ENCODE measurements at places on chromosomes 5 and 9.

- DNase-seq, result no peak
Measured at GRCh38 chr5:136133222-136133921, 727 bp downstream of the SMAD5 start.

- no peak for DNase-seq
Measured at GRCh38 chr9:124340219-124341069, 74.8 kb downstream of the PSMB7 start.

- no peak for DNase-seq
Measured at GRCh38 chr9:105093685-105094084, 150.8 kb upstream of the SLC44A1 start.

DNA sequence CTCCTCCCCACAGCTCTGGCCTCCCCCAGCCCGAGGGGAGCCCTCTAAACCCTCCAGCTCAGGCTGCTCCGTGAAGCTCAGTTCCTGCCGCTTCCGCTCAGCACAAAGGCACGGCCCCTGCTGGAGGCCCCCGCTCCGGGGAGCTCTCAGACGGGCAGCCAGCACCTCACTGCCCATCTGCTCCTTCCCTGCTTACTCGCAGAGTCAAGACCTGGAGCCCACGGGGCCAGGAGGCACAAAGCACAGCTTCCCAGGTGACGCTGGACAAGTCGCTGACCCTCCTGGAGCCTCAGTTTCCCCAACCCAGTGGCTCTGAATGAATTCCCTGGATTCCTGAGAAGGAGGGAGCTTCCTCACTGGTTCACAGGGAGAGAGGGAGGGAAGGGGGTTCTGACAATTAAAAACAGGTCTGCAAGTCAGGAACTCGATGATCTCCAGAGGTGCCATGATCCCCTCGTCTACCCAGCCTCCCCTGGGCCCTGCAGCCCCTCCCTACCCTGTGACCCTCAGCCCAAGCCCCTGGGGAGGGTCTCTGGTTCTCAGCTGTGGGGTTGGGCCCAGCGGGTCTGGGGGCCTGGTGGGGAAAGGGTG, 36.2 kb downstream of the VAV2 start:
- no peak for DNase-seq

DNA sequence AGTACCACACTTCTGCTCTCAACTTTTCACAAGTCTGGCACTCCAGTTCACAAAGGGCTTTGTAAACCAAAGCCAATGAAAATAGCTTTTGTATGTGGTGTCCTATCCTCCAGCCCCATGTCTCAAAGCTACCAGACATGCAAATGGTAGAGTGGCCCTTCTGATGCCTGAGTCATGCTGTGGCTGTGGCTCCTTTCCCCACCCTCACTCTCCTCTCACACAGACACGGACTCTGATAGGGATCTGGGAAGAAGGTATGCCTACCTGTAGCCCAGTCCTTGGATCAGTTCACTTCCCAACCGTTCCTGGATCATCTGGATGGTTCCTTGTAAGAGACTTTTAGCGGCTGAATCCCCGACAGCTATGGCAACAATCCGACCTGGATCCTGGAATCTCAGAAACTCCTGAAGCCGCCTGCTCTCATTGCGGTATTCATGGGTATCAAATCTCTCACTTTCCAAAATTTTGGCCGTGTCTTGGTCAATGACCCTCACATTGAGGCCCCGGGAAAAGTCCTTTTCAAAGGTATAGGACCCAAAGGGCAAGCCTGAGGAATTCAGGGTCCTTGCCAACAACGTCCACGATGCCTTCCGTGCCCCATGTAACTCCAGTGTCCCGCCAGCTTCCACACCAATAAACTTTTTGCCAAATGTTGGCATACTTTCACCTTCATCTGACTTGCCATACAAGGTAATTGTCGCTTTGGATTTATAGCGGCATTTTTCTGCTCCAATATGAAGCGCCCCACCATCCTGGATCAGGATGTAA, 23.4 kb downstream of the CEMIP2 start:
- no peak for DNase-seq

DNA sequence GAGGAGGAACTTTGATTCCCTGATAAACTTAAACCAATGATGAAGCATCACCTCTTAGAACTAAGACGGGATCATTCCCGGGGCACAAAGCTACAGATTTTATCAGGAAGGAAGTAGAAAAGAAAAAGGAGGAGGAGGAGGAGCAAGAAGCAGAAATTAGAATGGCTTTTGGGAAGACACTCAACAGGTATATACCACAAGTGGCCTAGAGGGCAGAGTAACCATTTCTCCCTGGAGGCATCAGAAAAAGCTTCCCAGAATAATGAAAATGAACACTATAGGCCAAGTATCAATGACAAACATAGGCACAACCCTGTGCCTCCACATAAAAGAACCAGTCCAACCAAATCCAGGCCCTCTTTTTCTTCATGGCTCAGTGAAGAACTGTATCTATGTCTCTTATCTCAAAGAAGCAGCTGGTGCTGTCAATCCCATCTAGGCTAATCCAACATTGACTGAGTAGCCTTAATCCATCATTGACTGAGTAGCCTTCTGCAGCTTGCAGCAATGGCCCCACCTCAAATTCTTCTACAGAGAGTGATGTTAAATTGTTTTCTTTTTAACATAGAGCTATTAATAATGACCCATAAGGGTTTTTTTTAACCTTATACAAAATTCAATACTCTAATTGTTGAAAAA, 178.8 kb upstream of the KIF2A start:
- DNase-seq, result no peak

- DNase-seq, result no peak
Measured at GRCh38 chr9:89536145-89536574, 38.2 kb upstream of the SEMA4D start.

- no peak for DNase-seq
Measured at GRCh38 chr9:72794946-72795345, 157.9 kb downstream of the ALDH1A1 start.

DNA sequence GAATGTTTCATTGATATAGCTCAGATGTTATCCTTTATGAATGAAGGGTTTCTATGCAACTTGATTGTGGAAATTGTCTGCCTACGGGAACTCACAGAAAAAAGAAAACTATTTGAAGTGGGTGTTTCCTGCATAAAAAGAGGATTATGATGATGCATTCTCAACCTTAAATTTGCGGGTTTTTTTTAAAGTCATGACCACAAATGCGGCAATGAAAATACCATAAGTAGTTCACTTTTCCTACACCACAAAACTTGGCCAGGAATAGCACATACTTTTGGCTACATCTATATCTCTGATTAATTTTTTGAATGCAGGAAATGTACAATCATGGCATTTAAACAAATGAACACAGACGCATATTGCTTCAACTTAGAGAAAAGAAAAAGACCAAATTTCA, 754.7 kb downstream of the DTWD2 start:
- no peak for DNase-seq

- no peak for DNase-seq
Measured at GRCh38 chr5:168798065-168799023, 219.2 kb upstream of the PANK3 start.

- no peak for DNase-seq
Measured at GRCh38 chr5:106262395-106262794, 1408.3 kb downstream of the EFNA5 start.

DNA sequence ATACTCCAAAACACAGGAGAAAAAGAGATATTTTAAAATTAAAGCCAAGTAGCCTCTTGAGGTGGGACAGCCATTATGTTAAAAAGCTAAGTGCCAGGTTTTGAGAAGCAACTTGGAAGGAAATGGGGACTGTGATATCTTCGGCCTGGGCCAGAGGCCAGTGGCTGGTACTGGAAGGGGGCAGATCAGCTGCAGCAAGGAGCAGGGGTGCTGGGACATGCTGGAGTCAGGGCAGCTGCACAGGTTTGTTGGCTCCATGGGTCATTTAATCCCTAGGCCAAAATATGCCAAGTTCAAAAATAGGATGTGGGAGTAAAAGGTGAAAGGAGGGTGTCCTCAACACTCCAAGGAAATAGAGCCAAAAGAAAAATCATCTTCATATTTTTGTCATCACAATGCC, 30.0 kb downstream of the ADRB2 start:
- DNase-seq, result no peak

DNA sequence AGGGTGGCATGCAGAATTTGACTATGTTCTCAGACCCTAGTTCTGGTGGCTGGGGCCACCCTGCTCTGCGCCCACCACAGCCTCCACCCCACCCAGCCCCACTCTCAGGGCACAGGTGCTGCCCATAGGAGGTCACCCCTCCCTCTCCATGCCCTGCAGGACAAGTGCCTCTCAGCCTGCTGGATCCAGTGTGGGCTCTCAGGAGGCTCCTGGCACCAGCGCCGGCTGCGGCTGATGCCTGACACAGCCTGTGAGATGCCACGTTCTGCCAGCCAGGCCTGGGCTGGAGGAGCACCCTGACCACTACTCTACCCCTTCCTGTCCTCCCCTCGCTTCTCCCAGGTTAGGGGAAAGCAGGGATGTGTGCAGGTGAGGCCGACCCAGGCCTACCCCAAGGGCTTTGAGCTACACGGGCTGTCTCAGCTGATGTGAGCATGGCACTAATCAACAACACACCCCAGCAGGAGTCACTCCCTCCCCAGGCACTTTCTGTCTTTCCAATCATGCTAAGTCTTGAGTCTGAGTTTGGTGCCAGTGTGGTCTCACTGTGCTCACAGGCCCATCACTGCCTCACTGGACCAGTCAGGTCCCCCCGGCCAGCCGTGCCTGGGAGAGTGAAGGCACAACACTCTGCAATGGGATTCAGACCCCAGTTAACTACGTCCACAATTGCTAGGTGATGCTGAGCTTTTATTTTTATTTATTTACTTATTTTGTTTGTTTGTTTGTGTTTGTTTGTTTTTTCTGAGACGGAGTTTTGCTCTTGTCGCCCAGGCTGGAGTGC, 12.1 kb upstream of the BARX1 start:
- no peak for DNase-seq

DNA sequence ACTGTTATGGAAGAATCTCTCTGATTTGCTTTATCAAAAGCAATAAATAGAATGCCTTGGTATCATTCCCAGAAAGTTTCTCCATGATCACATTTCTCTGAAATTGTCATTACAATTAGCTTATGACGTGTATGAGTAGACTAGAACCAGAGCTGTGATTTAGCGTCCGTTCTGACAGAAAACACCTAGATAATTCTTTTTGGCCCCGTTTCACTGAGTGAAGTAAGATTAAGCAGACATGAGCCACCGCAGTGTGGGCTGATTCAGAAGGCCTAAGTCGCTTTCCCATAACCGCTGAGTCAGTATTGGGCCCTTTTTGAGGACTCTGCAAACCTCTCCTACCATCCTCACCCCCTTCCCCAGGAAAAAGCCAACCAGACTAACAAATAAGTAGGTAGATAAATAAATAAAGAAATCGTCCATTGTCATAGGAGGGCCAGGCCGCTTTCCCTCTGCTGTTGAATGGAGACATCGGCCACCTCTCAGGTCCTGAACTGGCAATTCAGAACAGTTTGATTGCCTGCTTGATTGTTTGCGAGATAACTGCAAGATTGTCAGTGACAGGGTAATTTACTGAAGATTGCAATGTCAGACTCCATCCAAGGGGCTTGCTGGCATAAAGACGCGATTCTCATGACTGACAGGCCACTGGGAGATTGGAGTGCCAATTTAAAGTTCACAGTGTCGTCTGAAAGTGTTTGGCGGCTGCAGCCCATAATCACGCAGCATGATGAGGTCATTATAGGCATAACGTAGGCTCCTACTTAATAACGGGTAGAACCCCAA, 105.0 kb upstream of the WWC1 start:
- DNase-seq, result no peak

- DNase-seq, result no peak
Measured at GRCh38 chr9:120985819-120986222, 59.2 kb upstream of the TRAF1 start.

DNA sequence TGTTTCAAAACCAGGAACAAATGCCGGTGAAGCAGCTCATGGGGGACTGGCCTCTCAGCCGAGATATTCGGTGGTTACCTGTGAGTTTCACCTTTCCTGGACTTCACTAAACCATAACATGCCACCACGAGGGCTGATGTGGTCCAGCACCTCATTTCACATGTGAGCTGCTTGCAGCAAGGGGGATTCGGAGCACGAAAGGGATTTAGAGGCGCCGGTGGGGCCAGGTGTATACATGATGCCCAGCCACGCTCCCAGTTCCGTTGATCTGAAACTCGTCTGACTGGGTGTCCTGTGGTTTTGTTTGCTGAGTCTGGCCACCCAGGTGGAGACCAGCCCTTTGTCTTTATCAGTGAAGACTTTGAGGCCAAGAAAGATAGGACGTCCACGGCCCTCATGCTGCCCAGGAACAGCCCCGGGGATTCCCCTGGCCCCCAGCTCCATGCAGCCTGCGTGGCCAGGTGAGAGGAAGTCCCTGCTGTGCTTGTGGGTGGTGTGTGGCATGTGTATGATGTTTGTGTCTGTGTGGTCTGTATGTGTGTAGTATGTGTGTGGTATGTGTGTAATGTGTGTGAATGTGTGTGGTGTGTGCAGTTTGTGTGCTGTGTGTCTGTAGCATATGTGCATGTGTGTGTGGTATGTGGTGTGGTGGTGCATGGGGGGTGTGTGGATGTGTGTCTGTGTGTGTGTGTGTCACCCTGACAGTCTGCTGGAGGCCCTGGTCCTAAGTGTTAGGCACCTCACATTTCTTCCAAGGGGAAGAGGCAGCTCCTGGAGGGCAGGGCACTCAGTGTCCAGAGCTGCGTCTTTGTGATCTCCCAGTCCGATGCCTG, 23.4 kb downstream of the PHF2 start:
- no peak for DNase-seq

DNA sequence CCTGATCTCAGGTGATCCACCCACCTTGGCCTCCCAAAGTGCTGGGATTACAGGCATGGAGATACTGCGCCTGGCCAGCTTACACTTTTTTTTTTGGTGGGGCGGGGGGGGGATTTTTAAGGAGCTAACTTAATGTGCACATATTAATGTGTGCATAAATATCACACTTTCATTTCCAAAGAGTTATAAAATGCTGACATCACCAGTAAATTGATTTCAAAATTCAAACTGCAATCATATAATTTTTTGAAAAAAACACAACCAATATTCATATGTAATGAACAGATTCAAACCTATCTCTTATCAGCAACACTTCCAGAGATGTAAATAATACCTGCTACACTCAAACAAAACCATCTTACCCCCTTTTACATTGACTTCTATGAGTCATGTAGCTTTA, 1006.6 kb upstream of the DMAC1 start:
- DNase-seq, result no peak

GRCh38 chr9:104078596-104078995, 15.5 kb upstream of the SMC2 start:
- no peak for DNase-seq

DNA sequence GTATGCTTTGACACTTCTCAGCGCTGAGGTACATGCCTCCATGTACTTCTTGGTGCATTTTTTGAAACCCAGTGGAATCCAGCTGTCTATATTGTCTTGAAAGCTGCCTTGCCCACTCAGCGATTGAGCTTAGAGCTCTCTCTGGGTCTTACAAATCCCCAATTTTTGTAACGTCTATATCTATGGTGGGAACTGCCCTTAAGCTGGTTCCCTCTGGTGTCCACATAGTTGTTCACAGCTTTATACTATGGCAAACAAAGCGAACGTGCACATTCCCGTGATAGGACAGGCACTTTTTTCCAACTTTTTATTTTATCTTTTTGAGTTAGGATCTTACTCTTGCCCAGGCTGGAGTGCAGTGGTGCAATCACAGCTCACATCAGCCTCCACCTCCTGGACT, 20.9 kb downstream of the CDHR2 start:
- no peak for DNase-seq
